ENCODE measurements at places on chromosomes 1 and 21.

GRCh38 chr1:192167011-192167410, 8.7 kb downstream of the RGS18 start:
- DNase-seq, result no peak

GRCh38 chr1:39949891-39950290, 5.1 kb upstream of the MFSD2A start:
- no peak for DNase-seq

- no peak for DNase-seq
These were observed 13.7 kb upstream of the TMEM51 start for GRCh38 chr1:15139654-15140350.

DNA sequence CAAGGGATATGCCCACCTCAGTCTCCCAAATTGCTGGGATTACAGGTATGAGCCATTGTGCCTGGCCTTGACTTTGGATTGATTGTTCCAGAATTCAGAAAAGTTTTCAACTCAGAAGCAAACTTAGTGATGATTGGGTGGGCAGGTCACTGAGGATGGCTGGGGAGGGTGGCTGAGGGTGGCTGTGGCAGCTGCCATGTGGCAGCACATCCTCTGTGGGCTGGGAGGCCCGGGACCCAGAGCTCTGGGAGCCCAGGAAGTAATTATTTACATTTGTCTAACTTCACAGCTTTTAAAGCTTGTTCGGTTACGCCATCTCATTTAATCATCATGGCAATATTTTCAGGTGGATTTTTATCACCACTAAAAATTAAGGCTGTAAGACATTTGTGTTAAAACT, 76.1 kb downstream of the SCCPDH start:
- DNase-seq, result no peak

GRCh38 chr1:48103495-48103894, 106.3 kb upstream of the TRABD2B start:
- no peak for DNase-seq

DNA sequence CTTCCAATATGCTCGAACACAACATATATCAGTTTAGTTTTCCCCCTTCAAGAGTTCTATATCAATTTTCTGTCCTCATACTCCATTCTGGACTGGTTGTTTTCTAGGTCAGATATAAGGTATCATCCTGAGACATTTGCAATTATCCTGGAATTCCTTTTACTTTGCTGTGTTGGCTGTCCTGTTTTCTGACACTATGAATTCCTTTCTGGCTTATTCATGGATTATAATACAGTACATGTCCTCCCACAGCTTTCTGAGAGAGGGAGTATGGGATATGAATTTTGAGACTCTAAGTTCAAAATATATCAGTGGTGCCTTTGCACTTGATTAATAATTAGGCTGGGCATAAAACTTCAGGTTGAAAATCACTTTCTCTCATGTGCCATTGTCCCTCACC, 11.9 kb downstream of the PHTF1 start:
- no peak for DNase-seq

DNA sequence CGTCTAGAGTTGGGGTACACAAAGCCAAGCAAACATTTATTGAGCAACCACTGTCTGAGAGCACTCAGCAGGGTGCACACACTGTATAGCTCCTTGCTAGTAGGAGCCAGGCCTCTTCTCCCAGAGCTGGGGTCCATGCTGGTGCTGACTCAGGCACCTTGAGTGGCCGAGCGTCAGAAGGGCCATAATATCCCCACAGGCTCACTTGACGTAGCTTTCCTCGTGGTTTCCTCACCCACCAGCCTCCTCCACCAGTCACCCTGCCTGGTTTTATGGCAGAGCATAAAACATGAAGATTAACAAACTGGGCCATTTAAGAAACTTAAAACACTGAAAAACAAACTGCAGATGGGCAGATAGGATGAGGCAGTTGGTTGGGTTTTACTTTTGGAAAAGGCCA, 361.5 kb downstream of the HHAT start:
- DNase-seq, result no peak

Measured in omental fat pad (tissue), 4 donors.